ENCODE measurements at places on chromosomes 6 and 20.
A peak's percentile ranks its signal among the peaks of the same experiment; 100 is the strongest.

GRCh38 chr6:36319436-36319762 is 17.3 kb downstream of the BNIP5 start:
- DNase-seq, result no peak

DNA sequence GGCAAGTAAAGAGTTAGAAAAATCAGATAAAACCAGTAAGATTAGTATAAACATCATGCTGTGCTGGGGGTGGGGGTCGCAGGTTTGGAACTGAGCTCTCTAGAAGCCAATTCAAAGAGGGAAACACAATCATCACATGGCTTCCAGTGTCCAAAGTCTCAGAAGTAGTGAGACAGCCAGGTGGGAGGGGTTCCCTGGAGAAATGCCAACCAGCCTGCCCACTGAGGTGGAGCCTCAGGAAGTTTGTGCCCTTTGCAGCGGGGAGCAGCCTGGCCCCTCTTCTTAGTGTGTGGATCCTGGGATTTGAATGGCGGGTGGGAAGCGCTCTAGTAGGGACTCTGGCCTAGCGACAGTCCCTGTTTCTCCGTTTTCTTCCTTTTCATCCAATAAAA is 21.4 kb downstream of the C6orf15 start:
- DNase-seq, result no peak

DNA sequence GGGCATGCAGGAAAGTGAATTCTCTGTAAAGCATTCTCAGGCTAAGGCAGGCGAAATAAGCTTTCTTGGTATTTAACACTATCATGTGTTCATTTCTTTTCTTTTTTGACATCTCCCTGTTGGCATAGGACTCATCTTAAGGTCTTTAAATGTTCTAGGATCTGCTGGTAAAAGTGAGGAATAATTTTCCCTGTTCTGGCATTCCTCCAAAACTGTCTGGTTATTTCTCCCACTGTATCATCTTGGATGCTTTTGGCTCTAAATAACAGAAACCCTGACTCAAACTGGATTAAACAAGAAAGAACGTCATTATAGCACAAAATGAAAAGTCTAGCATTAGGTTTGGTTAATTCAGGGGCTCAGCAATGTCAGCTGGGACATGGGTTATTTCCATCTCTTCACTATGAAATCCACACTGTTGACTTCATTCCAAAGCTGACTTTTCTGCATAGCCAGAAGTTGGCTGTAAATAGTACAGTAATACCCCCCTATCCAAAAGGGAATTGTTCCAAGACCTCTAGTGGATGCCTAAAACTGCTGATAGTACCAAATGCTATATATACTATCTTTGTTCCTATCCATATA is 37.9 kb upstream of the SNAP25 start:
- DNase-seq, result no peak

DNA sequence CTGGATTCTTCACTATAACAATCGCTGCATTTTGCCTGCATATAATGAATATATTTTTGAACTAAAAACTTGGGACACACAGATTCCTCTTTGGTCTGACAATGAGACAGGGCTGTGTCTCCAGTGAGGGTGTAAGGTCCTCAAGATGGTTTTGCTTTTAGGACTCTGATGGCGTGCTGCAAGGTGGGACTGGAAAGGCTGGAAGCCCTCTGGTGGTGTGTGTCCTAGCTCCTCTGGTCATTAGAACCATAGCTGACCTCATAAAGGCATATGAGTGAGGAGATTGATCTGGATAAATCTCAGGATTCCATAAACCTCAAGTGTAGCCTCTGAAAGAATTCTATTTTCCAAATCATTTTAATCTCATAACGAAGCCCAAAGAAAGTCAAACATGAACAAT is 108.4 kb upstream of the ASF1A start:
- DNase-seq, result no peak

GRCh38 chr6:21426841-21427490 is 166.6 kb upstream of the SOX4 start:
- no peak for DNase-seq

DNA sequence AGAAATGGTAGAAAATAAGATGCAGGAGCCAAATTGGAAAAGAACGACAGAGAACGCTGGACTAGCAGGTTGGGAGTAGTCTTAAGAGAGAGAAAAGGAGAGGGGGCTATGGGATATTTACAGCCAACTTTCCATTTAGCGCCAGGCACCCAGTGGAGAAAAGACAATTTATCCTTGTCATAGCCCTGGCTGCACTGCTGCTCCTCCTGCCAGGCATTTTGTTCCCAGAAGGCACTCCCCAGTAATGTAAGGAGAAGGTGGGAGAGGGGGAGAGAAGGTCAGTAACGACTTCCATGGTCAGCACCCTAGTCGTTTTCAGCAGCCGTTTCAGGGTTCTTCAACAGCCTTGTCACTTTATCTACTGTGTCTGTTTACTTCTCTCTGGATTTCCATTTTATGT is 159.0 kb downstream of the TRMT11 start:
- no peak for DNase-seq

- DNase-seq, result no peak
Measured at GRCh38 chr20:37973059-37973910, 60.0 kb downstream of the TTI1 start.

DNA sequence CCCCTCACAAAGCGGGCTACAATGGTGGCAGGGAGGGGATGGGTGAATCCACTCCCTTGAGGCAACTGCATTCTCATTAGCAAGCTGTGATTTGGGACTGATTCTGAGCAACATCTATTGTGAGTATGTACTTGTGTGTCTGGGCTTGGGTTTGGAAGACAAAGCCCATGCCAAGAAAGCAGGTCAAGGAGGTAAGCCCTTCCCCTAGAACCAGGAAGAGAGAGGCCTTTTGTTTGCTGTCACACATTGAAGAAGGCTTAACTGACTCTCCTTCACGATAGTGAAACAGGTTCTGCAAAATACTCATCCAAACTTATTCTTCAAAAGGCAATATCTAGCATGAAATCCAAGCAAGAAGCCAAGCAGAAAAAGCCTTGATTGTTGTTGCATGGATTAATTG is 403.1 kb upstream of the ID4 start:
- no peak for DNase-seq

DNA sequence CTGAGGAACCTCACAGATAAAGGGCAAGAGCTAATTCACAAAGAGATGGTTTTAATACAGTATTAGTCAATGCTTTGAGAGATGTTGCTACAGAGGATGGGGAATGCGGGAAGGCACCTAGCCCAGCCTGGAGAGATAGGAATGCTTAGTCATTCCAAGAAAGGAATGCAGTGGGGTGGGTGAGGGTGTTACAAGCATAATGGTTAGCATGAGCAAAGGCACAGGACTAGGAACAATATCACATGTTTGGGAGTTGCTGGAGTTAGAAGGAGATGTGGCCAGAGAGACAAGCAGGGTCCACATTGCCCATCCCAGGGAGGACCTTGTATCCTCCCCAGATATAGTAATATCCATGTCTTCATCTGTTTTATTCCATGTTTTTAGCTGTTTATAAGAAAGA is 107.0 kb upstream of the OGFRL1 start:
- no peak for DNase-seq

DNA sequence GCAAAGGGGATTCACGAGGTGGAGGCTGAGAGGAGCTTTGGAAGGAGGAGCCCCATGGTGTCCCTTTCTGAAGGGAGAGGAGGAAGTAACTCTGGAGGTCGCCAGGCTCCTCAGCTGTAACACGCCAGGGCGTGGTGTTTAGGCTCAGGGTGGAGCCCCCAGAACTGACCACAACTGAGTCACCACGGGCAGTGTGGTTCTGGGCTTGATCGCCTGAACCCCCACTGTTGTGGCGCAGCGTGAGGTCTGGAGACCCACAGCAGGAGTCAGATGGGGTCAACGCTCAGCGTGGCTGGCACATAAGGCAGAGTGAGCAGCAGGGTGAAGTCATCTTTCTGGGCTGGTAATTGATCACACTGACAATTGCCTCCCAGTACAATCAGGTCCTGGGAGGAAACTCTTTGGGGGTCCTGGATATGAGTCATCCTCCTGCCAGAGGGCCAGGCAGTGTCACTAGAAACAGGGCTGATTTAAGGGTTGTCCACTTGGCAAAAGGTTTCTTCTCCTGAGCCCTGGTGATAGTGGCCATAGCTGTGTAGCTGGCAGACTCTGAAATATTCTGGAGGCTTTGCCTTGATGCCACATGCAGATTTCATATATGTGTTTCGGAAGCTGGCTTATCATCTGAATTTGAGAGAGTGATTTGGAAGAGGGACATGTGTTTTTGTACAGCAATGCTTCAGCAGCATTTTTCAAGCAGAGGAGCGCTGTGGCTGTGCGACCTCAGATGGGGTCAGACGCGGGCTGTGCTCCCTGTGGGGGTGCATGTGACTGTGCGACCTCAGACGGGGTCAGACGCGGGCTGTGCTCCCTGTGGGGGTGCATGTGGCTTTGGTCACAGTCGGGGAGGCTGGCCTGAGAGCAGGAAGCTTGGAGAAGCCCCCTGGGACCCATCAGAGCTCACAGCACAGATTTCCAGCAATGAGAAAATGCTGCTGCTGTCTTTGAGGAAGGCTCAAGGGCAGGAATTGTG is 50.0 kb downstream of the SYNJ2 start:
- peak; percentile 64 for DNase-seq

DNA sequence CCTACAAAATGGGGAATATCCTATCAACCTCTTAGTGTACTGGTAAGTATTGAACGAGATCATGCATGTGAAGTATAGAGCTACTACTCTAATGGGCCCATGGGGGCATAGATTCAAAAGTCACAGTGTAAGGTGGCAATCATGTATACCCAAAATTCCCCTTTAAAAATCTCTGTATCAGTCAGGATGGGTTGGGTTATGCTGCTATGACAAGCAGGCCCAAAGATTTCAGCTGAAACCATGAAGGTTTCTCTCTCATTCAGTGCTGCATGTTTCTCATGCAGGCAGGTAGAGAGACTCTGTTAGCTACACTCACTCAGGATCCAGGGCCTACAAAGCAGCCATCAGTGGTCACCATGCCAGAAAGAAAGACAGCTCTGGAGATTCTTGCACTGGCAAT is 166.6 kb downstream of the MAFB start:
- no peak for DNase-seq

GRCh38 chr6:79250559-79250958 is 16.1 kb upstream of the HMGN3 start:
- no peak for DNase-seq

DNA sequence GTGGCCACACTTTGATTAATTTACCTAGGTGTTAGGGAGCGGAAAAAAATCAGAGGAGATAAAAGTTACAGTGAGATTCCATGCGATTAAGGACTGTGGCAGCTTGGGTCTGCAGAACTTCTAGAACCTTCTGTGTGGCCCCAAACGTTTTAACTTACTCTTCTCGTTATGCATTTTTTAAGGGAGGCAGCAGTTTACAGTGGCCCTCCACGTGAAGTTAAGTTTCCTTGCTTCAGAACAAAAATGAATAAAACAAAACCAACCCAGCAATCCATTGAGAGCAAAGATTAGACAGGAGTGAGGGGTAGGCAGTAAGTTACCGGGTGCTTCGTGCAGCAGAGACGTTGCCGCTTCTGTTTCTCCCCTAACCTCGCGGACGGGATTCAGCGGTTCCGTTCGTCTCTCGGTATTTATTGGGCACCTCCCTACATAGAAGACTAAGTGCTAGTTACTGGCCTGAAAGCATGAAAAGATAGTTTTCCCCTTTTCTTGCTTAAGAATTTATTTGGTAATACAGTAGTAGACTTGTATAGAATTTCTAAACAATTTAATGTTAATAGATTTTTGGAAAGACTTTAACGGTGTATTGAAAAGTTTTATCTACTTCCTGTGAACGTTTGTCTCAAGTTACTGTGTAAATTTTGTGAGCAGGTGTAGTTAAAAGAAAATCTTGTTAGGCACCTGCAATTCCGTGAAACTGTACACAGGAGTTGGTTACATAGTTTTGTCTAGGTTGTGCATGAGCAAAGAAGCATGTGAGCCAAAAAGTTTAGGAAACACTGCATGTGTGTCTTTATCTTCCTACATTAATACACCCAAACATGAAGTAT is 1.1 kb downstream of the BAG2 start:
- DNase-seq, result peak; percentile 68

- peak; percentile 91 for DNase-seq
Measured at GRCh38 chr6:27545271-27546046, 72.6 kb upstream of the ZNF184 start.

- no peak for DNase-seq
Measured at GRCh38 chr6:97305414-97306066, 22.5 kb upstream of the MMS22L start.

DNA sequence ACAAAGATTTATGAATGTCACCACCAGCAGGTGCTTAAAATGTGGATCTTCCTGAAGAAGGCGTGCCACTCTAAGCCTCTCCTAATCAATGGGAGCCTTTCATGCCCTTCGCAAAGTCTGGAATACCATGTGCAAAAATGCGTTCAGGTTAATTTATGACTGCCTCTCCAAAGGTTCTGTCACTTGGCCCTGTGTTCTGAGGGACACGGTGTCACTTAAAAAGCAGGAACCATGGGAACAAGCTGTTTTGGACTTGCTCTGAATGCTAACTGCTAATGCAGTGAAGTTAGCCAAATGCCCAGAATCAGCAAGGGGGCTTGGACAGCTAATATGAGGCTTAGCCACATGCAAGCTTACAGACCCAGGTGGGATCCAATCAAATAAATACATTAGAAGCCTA is 250.3 kb downstream of the TSHZ2 start:
- no peak for DNase-seq

GRCh38 chr6:43992783-43993644 is 134.2 kb downstream of the MRPL14 start:
- no peak for DNase-seq

GRCh38 chr6:21199262-21199661 is 394.3 kb upstream of the SOX4 start:
- no peak for DNase-seq

- peak; percentile 81 for DNase-seq
Measured at GRCh38 chr6:37210313-37210968, 40.5 kb downstream of the PIM1 start.

DNA sequence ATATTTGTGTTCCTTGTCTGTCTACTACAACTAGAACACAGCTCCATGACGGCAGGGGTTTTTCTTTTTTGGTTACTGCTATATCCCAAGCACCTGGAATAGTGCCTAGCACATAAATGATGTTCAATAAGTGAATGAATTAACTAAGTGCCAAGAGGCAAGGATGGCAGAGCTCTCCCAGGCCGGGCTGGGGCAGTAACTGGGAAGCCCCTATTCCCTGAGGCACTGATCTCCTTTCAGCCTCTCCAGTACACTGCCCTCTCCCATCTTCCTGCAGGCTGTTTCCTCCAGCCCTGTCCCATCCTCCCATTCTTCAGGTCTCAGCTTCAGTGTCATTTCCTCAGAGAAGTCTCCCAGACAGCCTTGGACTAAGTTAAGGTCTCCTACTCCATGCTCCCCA is 29.0 kb upstream of the SPDEF start:
- no peak for DNase-seq

DNA sequence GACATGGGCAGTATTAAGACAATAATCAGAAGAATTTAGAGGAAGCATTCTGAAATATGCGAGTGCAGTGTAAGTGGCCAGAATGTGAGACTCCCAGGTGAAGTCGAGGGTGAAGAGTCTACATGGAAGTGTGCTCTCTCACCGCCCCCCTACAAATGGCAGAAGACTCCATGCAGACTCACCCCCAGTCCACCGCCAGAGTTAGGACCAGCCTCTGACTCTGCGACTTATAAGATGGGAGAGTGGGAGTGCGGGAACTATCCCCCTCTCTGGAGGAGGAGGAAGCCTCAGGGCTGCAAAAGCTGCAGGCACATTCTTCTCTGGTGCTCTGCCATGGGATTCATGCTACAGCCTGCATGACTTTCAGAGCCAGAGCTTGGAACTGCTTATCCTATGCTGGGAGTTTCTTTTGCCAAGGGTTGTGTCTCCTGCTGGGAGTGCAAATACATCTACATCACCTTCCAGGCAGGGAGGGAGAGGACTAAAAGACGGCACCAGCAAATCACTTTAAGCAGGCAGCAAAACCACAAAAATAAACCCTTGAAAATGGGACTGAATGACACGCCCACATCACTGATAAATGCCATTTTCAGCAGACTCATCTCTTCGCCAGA is 206.7 kb upstream of the SULF2 start:
- no peak for DNase-seq
